ENCODE measurements at places on chromosomes 12 and 14.

DNA sequence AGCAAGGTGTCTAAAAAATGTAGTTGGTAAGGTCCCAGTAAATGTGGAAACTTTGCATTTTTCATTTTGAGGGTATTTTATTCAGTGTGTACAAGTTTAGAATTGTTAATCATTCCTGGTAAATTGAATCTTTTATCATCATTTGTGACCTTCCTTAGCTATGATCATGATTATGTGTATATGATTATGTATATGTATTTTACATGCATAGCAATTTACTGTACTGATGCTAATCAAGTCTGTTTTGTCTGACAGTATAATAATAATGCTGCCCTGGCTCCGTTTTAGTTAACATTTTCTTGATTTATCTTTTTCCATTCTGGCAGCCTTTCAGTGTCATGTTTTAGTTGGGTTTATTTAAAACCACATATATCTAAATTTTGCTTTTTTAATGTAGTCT, 9.4 kb downstream of the WASHC4 start:
- no peak for DNase-seq

- DNase-seq, result no peak
These were observed 310.0 kb downstream of the ADAMTS20 start for GRCh38 chr12:43241986-43242385.

DNA sequence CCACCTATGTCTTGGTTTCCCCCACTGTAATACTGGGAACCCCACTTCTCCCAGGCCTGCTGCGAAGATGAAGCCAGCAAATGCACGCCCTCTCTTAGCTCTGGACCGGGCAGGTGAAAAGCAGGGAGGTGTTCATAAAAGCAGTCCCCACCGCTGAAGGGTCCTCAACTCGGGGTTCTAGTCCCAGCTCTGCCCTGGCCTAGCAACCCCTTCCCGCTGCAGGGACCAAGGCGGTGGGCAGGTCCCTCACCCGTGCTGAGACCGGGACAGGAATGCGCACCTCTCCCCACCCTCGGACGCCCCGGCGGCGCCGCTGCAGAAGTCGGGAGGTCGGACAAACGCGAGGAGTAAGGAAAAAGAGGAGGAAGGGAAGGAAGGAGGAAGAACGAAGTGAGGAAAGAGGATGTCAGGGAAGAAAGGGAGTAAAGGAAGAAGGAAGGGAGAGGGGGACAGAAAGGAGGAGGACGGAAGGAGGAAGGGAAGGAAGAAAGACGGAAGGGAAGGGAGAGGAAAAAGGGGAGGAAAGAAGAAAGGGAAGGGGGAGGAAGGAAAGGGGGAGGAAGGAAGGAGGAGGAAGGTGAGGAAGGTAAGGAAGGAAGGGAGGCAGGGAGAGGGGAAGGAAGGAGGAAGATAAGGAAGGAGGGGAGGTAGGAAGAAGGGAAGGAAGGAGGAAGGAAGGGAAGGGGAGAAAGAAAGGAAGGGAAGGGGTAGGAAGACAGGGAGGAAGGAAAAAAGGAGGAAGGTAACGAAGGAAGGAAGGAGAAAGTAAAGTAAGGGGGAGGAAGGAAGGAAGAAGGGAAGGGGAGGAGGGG, 701 bp downstream of the SPRING1 start:
- DNase-seq, result no peak

GRCh38 chr14:98834119-98834518, 437.9 kb downstream of the BCL11B start:
- DNase-seq, result no peak

- DNase-seq, result no peak
These were observed 1752.4 kb upstream of the FLRT2 start for GRCh38 chr14:83777516-83777915.

DNA sequence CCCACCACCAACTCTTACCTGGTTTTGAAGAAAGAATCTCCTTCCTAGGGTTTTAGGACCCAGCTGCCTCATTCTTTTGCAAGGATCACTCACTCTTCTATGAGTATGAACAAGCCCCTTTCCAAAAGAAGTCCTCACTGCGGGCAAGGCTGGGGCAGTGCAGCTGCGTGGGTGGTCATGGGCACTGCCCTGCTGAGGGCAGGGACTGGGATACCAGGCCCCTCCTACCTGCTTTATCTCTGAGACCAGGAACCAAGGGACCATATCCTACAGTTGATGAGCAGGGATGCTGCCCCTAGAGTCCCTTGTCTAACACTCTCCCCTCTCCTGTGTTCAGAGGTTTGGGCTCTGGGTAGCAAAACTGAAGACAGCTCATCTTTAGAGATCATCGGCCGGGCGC, 20.5 kb downstream of the HPD start:
- DNase-seq, result no peak

DNA sequence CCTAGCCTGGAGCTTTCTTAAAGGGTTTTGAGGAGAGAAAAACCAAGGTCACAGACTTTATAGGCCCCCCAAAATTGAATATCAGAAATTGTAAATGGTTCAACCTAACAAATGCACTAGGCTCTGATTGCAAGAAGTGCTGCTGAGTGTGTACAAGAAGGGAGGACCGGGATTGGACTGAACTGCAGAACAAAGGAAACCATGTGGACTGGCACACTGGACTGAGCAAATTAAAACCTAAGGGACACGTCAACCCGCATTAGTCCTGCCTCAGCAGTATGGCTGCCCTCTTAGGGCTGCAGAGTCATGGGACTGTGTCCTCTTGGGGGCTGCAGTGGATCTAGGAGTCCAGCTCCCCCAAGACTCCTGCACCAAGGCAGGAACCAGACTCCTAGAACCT, 842 bp upstream of the CISTR start:
- no peak for DNase-seq

Data from activated CD4-positive, alpha-beta T cell treated with anti-CD3 and anti-CD28 coated beads, Interleukin-2, amount 50 U/mL, for 16 hours (primary cell).